ENCODE measurements at places on chromosomes 1 and 21.

DNA sequence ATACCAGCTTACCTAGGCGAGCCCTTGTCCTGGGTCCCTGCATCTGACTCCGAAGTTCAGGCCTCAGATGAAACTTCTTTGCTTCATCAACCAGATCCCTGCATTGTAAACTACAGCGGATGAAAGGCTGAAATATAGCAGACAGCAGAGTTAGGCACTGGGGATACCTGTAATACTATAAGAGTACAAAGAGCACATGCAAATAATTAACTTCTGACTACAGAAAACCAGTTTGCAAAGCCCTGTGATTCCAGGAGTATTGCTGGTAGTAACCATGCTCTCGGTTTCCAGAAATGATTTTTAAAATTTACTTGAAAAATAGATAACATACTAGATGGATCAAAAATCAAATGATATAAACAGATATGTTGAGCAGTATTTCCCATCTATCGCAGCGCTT, 18.0 kb downstream of the KLHL12 start:
- DNase-seq, result no peak

DNA sequence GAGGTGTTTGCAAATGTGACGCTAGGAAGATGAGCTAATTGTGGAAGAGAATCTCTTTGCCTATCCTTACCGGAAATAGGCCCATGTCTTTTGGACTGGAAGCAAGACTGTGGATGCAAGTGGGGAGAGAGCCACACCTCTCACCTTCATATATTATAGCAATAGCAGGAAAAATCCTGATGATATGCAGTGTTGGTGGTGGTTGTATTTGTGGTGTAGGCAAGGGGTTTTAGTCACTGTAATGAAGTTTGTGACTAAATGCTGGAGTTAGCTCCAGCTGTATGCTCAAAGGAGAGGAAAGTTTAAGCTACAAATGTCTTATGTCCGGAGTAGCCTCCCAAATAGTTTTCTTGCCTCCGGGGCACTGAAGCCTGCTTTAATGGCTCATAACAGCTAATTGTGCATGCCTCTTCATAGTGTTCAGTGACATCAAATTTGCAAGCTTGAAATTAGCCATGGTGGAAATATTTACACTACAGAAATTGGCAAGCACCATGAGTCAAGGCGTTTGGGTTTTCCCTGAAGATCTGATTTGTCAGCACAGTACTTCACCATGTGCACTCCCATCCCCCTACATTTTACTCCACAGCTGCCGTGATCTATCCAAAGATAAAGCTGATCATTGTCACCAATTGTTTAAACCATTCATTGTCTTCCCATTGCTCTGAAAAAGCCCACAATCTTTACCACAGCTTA, 102.6 kb upstream of the ZNF644 start:
- no peak for DNase-seq

GRCh38 chr1:228307218-228308023, 99.2 kb downstream of the TRIM11 start:
- no peak for DNase-seq

GRCh38 chr1:17617787-17618557, 78.5 kb downstream of the ARHGEF10L start:
- DNase-seq, result no peak

DNA sequence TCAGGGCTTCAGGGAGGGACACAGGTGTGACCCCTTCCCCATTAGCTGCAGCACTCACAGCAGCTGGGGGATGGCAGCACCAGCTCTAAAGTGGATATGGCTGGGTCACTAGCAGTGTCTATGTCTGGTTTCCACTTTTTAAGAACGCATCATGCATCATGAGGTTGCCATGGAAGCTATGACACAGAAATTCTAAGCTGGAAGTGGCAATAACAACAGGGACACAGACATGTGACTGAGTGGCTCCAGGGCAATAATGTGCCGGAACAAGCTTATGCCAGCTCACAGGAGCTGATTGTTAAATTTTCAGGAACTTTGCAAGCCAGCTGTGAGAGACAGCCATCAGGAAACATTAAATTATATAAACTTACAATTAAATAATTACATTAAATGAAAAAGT, 51.2 kb upstream of the NFASC start:
- no peak for DNase-seq

DNA sequence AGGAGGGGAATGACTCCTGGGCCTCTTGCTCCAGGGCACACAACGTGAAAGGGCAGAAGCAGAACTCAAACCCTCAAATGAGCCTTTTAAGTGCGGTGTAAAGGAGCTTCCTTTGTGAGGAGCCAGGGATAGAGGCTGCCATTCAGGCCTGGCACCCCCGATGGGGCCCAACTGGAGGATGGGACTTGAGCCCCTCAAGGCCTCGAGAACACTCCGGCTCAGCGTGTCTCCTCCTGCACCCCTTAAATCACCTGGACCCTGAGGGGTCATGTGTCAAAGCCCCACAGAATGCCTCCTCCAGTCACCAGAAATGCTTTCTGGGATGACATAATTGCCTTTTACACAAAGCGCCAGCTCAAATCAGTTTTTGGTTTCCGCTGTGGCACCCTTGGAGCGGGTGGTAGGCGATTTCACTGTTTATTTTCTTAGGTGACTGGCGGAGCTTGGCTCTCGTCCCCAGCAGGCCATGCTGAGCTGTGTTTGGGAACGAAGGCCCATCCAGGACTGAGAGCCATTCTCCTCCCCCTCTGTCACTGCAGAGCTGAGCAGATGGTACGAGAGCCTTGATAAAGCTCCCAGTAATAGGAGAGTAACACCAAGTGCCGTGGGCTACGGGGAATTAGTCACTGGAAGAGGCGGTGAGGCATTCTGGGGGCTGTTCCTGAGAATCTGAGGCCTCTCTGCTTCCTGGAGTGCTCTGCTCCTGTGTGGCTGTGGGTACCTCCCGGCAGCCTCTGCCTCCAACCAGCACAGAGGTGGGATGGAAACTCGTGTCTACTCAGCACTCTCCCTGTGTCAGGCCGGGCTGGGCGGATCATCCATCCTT, 163.0 kb downstream of the GRIK3 start:
- DNase-seq, result no peak

All from HepG2 (cell line).